ENCODE measurements at places on chromosomes 6 and 20. TPM values are rescaled to one million over a fixed set of nuclear protein-coding genes. Genes with fewer than 3 reads are reported as not detected.

The LY6G6D gene
- total RNA-seq: not detected

The FRS3 gene
- total RNA-seq: 8.3 TPM

The MYB gene
- total RNA-seq: 8.8 TPM

The PSORS1C1 gene
- total RNA-seq: not detected

The ADGRF5 gene
- total RNA-seq: not detected

The CLPSL2 gene
- total RNA-seq: not detected

The HTR1B gene
- total RNA-seq: not detected

The GNMT gene
- 1.0 TPM for total RNA-seq

The GNAS gene
- 979 TPM for total RNA-seq

The TFAP2B gene
- not detected for total RNA-seq

The SSTR4 gene
- total RNA-seq: not detected

The SNX21 gene
- total RNA-seq: 2.5 TPM

The FAM184A gene
- total RNA-seq: 3.0 TPM

The ERVFRD-1 gene
- total RNA-seq: not detected

The OPN5 gene
- not detected for total RNA-seq

The PTCRA gene
- not detected for total RNA-seq

The ULBP2 gene
- total RNA-seq: 0.60 TPM

The FOXO3 gene
- total RNA-seq: 21.2 TPM

The MLN gene
- not detected for total RNA-seq

The CCND3 gene
- 382 TPM for total RNA-seq

The COL21A1 gene
- not detected for total RNA-seq

The CD109 gene
- total RNA-seq: 1.6 TPM

The GABRR1 gene
- total RNA-seq: not detected

The DEFB124 gene
- not detected for total RNA-seq

The ZNF165 gene
- total RNA-seq: 1.3 TPM

The SLC22A1 gene
- total RNA-seq: 1.2 TPM

The TRIM40 gene
- not detected for total RNA-seq

The SASH1 gene
- not detected for total RNA-seq

The CLVS2 gene
- not detected for total RNA-seq

The LPA gene
- not detected for total RNA-seq

The CLIC5 gene
- total RNA-seq: 6.0 TPM

The INSM1 gene
- not detected for total RNA-seq

The KIF25 gene
- not detected for total RNA-seq

The ECT2L gene
- total RNA-seq: not detected

Measured in activated naive CD8-positive, alpha-beta T cell treated with anti-CD3 and anti-CD28 coated beads, Interleukin-2, amount 10 ng/mL, durations not matched to agents 7 days and 5 days (primary cell).